ENCODE measurements at places on chromosomes 13 and 19. TPM values are rescaled to one million over a fixed set of nuclear protein-coding genes. Genes with fewer than 3 reads are reported as not detected.

The ZNF600 gene
- total RNA-seq = 8.3 TPM

The FBN3 gene
- not detected for total RNA-seq

- peak; percentile 19 for DNase-seq
These were observed at the start of gene PGLYRP2 for GRCh38 chr19:15479391-15480345. TSS of gene PGLYRP2 (minus strand) at chr19:15479501. CDS start at chr19:15479371, 130 bp downstream.

- no peak for DNase-seq
These were observed 28.7 kb downstream of the ATP8B3 start for GRCh38 chr19:1783354-1783753.

The CEACAM16 gene
- total RNA-seq = not detected

GRCh38 chr13:35712907-35713761 lies 236.6 kb upstream of the MAB21L1 start:
- DNase-seq = peak; percentile 87
